ENCODE measurements at places on chromosomes 3 and 15. TPM values are rescaled to one million over a fixed set of nuclear protein-coding genes. Genes with fewer than 3 reads are reported as not detected.
A peak's percentile ranks its signal among the peaks of the same experiment; 100 is the strongest.

The CPLX3 gene
- not detected for total RNA-seq

The C2CD4A gene
- total RNA-seq = not detected

The TNIK gene
- 24.1 TPM for total RNA-seq

The IFT80 gene
- total RNA-seq = 26.3 TPM

DNA sequence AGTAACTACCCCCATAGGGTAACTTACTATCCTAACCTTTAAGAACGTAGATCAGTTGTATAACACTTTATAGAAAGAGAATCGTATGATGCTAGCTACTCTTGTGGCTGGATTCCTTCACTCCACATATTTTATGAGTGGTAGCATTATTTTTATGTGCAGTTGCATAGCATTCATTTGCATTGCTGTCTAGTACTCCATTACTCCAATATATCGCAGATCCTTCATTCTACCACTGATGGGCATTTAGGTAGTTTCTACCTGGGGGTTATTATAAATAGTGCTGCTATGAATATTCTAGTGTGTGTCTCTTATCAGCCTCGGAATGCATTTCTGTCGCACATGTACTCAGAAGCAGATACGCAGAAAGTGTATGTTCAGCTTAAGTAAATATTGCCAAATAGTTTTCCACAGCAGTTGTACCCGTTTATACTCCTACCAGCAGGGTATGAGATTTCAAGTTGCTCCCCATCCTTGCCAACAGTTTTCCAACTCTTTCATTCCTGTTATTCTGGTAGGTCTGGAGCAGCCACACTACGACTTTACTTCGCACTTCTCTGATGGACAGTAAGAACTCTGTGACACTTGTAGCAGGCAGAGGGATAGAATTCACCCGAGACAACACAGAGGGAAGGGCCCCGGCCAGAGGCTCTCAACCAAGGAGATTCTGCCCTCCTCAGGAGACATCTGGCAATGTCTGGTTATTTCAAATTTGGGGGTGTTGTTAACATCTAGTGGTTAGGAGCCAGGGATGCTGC lies 9.8 kb upstream of the VGLL4 start:
- no peak for DNase-seq

GRCh38 chr15:29747837-29748417 lies 74.3 kb downstream of the TJP1 start:
- DNase-seq = peak; percentile 8

GRCh38 chr15:98611808-98612207 lies 36.5 kb upstream of the IGF1R start:
- DNase-seq = no peak

- DNase-seq = no peak
Observed at GRCh38 chr3:177334803-177335202, 137.5 kb upstream of the TBL1XR1 start.

GRCh38 chr3:44913868-44914468 lies 39.6 kb downstream of the TGM4 start:
- DNase-seq = peak; percentile 40

GRCh38 chr3:118262800-118263402 lies 771.7 kb downstream of the IGSF11 start:
- no peak for DNase-seq

GRCh38 chr3:140579260-140579659 lies 98.6 kb upstream of the TRIM42 start:
- no peak for DNase-seq
